SW480 (cell line): ENCODE measurements at places on chromosomes 4 and X.

DNA sequence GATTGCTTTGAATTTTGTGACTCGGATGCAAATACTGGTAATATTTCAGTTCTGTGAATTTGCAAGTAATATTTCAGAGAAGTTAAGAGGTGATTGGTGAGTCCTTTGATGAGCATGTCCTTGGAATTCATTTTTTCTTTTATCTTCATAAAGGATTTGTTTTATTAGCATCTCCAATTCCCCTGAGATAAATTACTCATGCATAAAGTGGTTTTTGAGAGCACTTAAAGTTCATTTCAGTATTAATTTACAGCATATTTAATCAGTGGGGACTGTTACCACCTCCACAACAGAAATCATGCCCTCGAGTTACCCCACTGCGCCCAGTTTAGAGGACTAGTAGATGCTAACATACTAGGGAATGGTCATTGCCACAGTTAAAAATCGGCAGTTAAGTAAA is 65.0 kb downstream of the ZFX start:
- no peak for DNase-seq

GRCh38 chr4:4446434-4446833 is 59.5 kb downstream of the NSG1 start:
- no peak for DNase-seq

GRCh38 chrX:150236327-150236726 is 126.8 kb upstream of the MAMLD1 start:
- DNase-seq: peak; percentile 15

GRCh38 chrX:25191403-25191802 is 175.6 kb upstream of the ARX start:
- no peak for DNase-seq

- DNase-seq: no peak
Measured at GRCh38 chrX:12843061-12843667, 23.7 kb upstream of the TLR7 start.

DNA sequence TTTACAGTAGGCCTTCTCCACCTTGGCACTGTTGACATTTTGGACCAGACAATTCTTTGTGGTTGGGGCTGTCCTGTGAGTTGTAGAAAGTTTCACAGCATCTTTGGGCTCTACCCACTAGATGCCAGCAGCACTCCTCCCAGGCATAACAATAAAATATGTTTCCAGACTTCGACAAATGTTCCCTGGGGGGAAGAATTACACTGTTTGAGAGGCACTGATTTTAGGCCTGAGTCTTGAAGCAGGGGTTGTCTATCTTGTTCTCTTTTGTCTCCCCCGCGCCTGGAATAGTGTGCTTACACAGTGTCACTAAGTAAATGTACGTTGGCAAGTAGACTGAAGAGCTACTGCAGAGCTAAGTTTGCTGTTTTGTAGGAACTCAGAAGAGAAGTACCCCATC is 254.4 kb upstream of the BOD1L1 start:
- no peak for DNase-seq

DNA sequence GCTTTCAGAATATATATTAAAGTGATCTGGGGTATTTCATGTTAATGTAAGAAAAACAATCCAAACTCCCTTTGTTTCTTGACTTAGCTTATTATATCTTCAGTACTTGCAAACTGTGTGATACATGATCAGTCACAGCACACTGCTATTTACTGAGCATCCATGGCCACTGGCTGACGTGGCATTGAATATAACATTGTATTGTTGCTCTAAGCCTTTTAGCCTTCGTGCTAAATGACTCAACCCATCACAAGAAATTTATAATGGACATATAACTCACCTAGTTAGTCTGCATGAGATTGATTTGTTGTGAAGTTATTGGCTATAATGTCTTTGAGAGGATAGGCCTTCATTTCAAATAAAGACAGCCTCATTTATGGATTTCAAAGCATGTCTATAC is 642.6 kb downstream of the IL1RAPL1 start:
- DNase-seq: no peak

DNA sequence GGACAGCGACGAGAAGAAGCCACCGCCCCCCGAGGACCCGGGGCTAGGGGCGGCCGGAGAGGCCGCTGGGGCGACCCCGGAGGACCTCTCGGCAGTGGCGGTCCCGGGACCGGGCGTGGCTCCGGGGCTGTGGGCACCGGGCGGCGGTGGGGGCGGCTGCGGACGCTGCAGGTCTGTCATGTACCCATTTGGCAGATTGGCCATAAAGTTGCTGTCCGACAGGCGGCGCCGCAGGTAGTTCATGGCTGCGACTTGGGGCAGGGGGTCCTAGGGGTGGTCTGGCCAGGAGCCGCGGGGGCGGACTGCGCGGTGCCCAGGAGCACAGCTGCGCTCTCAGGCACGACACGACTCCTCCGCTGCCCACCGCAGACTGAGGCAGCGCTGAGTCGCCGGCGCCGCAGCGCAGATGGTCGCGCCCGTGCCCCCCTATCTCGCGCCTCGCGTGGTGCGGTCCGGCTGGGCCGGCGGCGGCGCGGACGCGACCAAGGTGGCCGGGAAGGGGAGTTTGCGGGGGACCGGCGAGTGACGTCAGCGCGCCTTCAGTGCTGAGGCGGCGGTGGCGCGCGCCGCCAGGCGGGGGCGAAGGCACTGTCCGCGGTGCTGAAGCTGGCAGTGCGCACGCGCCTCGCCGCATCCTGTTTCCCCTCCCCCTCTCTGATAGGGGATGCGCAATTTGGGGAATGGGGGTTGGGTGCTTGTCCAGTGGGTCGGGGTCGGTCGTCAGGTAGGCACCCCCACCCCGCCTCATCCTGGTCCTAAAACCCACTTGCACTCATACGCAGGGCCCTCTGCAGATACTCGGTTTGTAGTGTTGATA is at the start of gene SYN1:
Gene SYN1 (minus strand): TSS at position 372 of the 817 bp plus-strand sequence. CDS start 129 bp downstream, at position 243.
- DNase-seq: peak; percentile 79

DNA sequence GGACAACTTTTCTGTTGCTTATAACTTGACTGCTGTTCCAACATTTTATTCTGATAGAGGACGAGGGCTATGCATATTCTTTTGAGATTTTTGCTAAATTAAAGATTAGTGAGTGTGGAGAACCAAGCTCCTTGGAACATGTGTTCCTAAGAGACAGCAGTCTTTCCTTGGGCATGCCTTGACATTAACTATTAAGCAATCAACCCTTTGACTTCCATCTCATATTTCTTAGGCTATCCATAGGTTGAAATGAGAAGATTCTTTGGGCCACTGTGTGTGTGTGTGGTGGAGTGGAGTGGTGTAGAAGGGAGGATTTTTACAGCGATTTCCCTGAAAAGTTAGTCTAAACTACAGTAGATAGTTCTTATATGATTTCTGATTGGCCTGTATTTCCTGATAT is 127.4 kb upstream of the POF1B start:
- DNase-seq: no peak

DNA sequence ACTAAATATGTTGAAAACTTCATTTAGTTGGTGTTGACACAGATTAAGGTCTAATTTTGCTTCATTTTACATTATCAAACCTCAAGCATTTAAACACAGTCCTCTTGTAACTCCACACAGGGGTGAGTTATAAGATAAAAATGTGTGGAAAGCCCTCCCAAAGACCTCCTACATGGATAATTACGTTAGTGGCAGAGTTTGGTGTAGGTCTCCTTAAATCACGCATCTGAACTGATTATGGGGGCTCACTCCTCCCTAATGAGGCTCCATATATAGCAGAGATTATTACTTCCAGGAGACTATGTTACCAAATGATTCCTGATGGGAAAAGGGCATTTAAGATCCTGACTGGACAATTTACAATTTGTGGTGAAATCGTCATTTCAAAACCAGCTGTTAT is 32.2 kb upstream of the VCX3B start:
- no peak for DNase-seq

GRCh38 chr4:188041721-188042120 is 46.1 kb downstream of the ZFP42 start:
- DNase-seq: no peak

GRCh38 chr4:4430492-4431195 is 43.7 kb downstream of the NSG1 start:
- peak; percentile 83 for DNase-seq

DNA sequence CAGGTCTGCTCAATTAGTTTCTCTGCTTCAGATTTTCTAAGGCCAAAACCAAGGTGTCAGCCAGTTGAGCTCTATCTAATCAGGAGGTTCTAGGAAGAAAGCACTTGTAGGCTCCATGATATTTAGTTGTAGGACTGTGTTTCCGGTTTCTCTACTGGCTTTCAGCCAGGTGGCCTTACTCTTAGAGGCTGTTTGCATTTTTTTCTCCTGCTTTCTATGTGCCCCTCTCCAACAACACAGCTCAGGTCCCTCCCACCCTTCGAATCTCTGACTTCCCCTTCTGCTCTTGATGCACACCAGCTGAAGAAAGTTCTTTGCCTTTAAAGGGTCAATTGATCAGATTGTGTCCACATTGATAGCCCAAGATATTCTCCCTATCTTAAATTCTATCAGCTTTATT is 245.2 kb downstream of the RAB28 start:
- no peak for DNase-seq

DNA sequence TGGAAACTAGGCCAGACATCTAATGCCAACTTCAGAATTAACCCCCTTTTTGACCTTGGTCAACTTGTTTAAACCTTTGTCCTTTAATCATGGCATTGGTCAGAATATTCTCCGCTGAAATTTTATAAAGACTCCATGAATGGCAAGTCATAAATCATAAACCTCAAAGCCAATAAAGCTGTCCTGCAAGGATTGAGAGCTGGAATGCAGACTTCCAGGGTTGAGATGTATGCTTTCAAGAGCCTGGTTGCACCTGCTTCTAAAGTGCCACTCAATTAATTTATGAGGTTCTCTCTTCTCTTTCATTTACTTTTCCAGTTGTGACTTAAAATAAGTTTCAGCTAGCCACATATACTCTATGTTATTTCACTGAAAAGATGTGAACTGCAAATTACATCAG is 136.2 kb upstream of the HCCS start:
- DNase-seq: peak; percentile 10

DNA sequence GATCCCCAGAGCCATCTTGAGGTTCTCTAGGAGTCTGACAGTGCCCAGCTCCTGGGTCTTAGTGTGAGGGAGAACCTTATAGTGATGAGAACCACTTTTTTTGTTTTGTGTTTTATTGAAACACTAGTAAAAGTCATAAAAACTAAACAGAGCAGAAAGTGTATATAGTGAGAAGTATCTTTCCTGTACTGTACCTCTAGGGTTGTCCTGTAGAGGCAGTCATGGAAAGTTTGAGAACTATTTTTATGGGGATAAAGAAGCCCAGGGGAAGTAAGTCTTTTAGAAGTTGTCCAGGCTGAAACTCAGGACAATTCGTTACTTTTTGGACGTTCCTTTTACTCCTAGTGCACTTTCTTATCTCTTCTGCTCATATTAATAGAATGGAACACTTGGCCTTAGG is 40.9 kb downstream of the ADH5 start:
- no peak for DNase-seq

GRCh38 chr4:124904723-124905388 is 192.3 kb upstream of the ANKRD50 start:
- DNase-seq: no peak

DNA sequence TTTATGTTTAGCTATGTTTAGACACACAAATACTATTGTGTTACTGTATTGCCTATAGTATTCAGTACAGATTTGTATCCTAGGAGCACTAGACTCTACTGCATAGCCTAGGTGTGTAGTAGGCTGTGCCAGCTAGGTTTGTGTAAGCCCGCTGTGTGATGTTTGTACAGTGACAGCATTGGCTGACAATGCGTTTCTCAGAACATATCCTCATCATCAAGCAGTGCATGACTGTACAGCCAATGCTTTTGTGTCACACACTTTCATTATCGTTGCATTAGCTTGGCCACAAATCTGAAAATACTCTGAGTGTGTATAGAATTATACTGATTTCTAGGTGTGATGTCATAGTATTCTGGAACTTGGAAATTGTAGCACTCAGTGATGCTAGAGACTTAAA is 63.4 kb downstream of the CLDN34 start:
- DNase-seq: no peak

GRCh38 chr4:121344098-121344497 is 36.7 kb downstream of the QRFPR start:
- no peak for DNase-seq

- no peak for DNase-seq
Measured at GRCh38 chrX:51395810-51396728, 63.4 kb downstream of the NUDT10 start.

DNA sequence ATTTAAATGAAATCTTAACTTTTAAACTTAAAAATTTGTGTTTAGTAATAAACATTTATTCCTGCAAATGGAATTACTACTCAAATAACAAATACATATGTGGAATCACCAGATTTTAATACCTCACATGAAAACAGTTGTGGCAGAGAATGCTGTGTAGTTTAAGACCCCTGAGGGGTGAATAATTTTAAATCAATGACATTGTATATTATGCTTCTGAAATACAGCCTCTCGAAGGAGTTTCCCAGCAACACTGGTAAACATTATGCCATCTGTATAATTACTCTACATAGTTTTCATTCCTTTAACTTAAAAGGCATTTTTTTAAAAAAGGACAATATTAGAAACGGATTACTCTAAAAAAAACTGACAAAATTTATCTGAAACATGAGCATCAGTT is 2313.3 kb downstream of the ARAP2 start:
- DNase-seq: no peak

GRCh38 chrX:16649858-16650257 is at the start of gene S100G:
Gene S100G (plus strand): TSS chrX:16650158. CDS start chrX:16651007, 849 bp downstream.
- no peak for DNase-seq

DNA sequence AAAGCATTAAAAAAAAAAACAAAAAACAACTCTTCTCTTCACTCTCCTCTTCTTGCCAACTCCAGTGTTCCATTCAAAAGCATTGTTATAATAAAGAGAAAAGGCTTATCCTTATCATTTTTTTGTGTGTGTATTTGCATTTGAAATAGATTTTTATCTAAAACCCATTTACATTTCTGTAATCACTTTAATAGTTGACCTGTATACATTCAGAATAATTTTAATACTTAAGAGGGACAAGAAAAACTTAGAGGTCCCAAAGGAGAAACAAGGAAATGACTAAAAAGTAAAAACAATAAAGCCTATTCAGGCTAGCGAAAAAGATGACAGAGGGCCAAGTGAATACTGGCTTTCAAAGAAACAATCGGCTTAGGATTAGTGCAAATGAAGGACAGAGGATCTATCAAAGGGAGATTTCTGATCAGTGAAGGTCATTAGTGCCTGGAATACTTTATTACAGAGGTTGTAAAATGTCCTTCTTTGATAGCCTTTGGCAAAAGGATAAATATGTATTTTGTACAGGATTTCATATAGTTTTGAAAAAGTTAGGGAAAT is 808.3 kb downstream of the RPA4 start:
- no peak for DNase-seq

DNA sequence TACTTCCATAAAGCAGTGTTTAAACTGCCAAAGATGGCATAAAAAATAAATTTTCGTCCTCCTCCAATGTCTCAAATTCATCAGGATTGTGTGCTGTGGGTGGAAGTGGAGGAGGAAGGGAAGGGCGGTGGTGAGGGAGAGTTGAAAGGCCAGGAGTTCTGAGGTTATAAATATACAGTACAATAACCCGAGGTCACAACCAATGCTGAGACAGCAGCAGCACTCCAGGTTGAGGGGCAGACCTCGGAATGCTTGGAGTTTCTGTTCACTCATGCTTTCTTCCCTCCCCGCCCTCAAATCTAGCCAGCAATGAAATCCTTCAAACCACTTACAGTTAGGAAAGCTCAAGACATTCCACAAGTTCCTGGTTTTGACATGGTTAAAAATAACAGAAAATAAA is 134.0 kb upstream of the SMAD1 start:
- peak; percentile 2 for DNase-seq
